CD4-positive, alpha-beta T cell treated with Interleukin-6 for 4 hours (primary cell): ENCODE measurements at places on chromosomes 1 and 21.
A peak's percentile ranks its signal among the peaks of the same experiment; 100 is the strongest.

GRCh38 chr21:42724226-42724920 is 71.0 kb downstream of the PDE9A start:
- no peak for DNase-seq

GRCh38 chr1:180158149-180159147 is 3.8 kb downstream of the QSOX1 start:
- DNase-seq, result no peak

DNA sequence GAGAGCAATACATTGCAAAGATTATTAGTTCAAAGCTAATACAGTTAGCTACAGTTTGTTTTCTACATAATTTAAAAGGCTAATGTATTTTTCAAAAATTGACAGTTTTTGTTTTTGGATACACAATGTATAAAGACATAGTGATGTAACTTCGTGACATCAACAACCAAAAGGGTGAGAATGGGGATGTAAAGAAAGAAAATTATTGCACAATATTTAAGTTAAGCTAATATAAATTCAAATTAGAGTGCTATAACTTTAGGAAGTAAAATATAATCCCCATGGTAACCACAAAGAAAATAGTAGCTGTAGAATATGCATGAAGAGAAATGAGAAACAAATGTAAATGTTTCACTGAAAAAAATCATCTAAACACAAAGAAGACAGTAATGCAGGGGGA is 334.4 kb upstream of the DEPDC1 start:
- no peak for DNase-seq

DNA sequence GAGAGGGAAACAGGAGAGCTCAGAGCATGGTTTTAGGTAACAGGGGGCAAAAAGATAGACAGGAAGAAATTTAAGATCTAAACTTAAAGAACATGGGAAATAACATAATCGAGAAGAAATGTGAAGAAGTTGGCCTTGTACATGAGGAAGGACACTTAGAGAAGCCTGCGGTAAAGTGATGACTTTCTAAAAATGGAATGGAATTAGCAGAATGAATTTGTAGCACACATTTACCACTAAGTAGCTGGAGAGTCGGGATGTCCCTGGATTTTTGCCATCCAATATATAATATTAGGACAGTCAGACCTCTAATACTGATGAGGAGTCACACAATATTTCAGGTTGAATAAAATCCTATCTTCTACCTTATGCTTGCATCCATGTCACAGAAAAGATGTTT is 77.7 kb upstream of the C1orf87 start:
- DNase-seq, result no peak

DNA sequence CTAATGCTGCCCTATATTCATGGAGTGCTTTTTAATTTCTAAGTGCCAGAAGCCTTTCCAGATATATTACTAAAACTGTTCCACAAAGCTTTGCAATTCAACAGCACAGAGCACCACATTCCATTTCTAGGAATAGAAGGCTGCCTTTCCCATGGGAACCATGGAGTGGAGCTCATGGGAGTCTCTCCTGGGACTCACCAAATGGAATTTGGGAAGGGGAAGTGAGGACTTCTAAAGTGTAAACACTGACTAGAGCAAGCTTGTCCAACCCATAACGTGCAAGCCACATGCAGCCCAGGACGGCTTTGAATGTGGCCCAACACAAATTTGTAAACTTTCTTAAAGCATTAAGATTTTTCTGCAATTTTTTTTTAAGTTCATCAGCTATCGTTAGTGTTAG is 190.4 kb upstream of the TNR start:
- DNase-seq, result no peak

- DNase-seq, result no peak
Observed at GRCh38 chr1:32186077-32186476, 6.6 kb downstream of the TXLNA start.

DNA sequence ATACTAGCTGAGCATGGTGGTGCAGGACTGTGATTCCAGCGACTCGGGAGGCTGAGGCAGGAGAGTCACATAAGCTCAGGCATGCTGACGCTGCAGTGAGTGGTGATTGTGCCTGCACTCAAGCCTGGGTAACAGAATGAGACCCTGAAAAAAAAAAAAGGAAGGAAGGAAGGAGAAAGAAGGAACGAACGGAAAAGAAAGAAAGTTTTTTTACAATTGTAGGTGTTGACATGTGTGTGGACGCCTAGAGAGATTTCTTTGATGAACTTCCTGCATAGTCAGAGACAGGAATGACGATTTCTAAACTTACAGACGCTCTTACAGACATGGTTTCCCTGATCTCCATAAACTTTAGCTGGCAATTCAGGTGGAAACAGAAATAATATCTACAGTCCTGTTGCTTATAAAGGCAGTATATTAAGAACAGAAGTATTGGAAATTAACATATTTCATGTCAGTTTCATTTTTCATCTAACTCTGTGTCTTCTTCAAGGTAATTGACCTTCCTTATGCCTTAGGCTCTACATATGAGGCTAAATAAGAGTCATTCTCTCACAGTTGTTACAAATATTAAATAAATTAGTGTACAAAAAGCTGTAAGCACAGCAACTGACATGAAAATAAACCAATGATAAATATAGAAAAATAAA is 4.1 kb downstream of the SAMSN1 start:
- peak; percentile 37 for DNase-seq

GRCh38 chr1:116712510-116712909 is 41.7 kb upstream of the CD2 start:
- no peak for DNase-seq

DNA sequence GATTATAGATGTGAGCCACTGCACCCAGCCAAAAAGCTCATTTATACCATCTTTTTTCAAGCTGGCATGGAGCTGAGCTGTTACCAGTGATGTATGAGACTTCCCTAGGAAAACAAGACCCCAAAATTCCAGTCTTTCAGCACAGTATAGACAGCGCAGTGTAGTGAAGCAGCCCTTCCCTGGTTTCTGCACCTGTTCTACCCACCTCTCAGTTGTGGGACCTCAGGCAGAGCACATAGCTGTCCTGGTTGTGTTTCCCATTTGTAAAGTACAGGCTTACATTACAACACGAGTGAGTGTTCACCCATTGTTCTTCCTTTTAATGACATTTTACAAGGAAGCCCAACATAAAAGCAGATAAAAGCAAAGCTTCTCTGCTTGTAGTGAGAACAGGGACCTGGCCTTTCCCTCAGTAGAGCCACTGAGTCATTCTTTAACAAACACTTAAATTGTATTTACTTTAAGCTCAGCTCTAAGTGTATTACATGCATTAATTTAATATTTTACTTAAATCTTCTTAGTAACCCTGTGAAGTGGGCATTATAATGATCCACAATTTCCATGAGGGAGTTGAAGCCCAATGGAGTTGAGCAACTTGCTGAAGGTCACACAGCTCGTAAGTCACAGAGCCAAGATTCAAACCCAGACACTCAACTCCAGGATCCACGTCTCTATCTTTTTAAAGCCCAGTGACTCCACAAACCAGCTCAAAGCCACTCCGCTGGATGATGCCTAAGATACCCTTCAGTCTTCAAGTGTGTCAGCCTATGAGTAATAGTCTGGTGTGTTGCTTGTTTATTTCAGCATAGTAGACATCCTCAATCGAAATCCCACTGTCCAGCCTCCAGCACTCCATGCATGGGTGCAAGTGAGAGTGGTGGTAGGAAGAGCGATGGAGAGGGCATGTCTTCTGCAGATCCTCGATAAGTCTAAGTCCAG is 40.5 kb upstream of the CAPZB start:
- DNase-seq, result no peak

- DNase-seq, result no peak
Observed at GRCh38 chr1:111924786-111925185, 64.7 kb downstream of the KCND3 start.

- DNase-seq, result no peak
Observed at GRCh38 chr1:156937883-156938282, 17.5 kb downstream of the LRRC71 start.

DNA sequence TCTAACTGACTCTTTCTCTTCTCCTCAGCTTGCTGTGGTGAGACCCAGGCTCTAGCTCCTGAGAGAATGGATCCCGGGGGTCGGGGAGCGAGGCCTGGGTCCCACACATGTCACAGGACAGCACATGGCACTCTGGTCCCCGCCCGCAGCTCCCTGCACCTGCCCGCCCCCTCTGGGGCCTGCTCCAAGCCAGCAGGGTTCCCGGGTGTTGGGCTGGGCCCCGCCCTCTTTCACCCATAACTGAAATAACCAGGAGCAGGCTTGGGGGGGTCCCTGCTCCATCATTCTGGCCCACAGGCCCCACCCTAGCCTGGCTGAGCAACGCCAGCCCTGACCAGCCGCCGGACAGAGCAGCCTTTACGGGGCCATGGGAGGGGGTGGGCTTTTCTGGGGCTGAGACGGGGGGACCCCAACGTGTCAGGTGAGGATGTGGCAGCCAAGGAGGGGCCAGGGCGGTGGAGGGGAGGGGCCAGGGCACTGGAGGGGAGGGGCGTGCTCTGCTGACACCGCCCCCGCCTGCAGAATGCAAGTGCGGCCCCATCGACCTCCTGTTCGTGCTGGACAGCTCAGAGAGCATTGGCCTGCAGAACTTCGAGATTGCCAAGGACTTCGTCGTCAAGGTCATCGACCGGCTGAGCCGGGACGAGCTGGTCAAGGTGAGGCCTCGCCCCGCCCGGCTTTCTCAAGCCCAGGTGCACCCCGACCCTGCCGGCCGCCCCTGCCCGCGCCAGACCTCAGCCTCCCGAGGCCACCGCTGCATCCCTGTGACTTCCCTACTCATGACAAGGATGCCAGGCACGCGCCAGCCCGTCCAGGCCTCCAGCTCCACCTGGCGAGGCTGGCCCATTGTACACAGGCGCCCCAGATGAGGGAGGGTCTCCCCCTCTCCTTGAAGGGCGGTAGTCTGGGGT is 19.4 kb downstream of the COL6A1 start:
- DNase-seq, result no peak

DNA sequence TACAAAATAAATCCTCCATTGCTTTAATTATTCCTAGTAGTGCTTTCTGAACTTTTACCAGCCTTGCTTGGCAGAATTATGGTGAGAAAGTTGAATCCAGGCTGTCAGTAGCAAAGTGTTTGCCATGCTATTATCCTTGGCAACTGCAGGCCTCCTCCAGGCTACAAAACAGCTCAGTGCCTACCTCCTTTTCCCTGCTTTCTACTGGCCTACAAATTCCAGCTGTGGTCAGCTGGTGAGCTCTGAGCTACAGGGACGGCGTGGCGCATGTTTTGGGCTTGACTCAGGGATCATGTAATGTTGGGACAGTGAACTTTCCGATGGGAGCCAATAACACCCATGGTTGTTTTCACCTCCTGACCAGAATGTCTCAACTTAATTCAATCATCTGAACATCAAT is 456.1 kb upstream of the ADAMTS5 start:
- no peak for DNase-seq

DNA sequence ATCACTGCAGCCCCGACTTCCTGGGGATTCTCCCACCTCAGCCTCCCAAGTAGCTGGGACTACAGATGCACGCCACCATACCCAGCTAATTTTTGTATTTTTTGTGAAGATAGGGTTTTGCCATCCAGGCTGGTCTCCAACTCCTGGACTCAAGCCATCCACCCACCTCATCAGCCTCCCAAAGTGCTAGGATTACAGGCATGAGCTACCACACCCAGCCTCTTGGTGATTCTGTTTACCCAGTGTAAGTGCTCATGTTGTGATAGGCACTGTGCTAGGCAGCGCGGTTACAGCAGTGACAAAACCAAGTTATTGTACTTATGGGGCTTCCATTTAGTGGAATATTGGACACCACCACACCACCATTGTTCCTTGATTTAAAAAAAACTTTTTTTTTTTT is 9.7 kb upstream of the STX12 start:
- no peak for DNase-seq

DNA sequence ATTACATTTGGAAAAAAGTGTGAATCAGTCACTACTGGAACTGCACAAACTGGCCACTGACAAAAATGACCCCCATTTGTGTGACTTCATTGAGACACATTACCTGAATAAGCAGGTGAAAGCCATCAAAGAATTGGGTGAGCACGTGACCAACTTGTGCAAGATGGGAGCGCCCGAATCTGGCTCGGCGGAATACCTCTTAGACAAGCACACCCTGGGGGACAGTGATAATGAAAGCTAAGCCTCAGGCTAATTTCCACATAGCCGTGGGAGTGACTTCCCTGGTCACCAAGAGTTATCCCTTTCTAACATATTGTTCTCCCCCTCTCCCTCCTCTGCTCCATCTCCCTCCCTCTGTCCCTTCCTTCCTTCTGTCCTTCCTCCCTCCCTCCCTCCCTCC is 47.7 kb upstream of the RHOU start:
- DNase-seq, result no peak

GRCh38 chr1:246836209-246836966 is 95.4 kb downstream of the AHCTF1 start:
- no peak for DNase-seq

- no peak for DNase-seq
Observed at GRCh38 chr1:6141592-6141991, 38.5 kb downstream of the CHD5 start.

GRCh38 chr1:8875216-8875861 is 3.1 kb downstream of the ENO1 start:
- no peak for DNase-seq

DNA sequence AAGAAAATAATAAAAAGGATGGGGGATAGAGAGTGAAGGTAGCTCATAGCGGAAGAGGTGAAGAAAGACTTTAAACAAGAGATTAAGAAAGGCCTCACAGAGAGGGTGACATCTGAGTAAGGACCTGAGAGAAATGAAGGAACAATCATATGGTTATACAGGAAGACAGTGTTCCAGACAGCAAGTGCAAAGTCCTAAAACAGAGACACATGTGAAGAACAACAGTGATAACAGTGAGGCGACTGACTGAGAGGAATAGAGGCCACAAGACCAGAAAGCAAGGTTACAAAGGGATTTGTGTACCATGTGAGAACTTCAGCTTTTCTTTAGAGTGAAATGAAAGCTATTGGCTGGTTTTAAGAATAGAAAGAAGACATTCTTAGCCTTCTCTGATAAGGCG is 141.6 kb upstream of the PALMD start:
- DNase-seq, result no peak

DNA sequence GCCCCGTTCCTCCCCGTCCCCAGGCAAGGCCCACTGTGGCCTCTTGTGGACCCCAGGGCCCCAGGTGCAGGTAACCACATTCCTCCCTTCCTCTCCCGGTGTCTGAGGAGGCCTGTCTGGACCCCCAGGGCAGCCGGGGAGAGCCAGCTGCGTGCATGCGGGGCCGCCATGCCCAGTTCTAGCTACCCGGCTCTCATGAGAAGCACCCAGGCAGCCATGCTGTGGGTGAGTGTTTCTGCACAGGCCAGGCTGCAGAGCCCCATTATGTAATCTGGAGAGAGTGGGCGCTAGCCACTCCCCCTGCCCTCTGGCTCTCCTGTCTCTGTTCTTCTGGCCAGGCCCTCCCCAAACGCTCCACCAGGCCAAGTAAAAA is 18.4 kb upstream of the PLEKHG5 start:
- DNase-seq, result no peak

- no peak for DNase-seq
Observed at GRCh38 chr1:174217248-174217647, 57.9 kb downstream of the RABGAP1L start.
